Left hindlimb (tissue), 1 donor: ENCODE measurements at places on chromosomes 5 and 9.

GRCh38 chr5:42919600-42919999 is 107.9 kb upstream of the SELENOP start:
- no peak for DNase-seq

GRCh38 chr9:107358986-107359385 is 75.9 kb downstream of the RAD23B start:
- DNase-seq = no peak

DNA sequence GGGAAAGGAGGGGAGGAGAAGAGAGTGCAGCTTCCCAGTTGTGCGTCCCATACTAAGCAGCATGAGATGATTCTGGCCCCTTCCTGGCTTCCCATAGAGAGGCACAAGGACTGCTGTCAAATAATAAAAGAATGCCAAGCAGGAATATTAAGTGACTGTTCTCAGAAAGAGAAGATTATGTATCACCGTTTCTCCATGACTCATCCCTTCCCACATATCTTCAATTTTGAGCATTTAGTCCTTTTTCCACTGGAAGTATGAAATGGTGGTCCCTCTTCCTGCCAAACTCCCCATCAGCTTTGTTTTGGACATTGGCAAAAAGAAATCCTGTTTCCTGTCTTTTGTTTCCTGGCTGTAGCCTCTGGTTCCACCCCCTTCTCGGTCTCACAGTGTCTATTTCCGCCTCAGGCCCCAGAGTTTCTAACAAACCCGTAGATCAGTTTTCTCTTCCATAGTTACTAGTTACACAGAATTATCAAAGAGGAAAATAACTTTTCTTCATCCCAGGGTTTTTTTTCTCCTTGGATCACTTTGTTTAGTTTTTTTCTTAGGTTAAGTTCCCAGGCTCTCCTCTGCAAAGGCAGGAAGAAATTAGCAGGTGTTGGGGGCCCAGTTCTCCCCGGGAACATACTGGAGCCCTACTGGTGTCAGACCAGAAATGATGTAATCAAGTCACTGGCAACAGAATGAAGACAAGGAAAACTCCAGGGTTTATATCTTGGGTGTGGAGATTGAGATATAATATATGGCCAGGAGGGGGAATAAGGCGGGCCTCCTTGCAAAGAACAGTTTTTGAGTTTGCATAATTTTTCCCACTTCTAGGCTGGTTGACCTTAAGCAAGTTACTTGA is 26.4 kb upstream of the ARHGAP26 start:
- peak; percentile 73 for DNase-seq

DNA sequence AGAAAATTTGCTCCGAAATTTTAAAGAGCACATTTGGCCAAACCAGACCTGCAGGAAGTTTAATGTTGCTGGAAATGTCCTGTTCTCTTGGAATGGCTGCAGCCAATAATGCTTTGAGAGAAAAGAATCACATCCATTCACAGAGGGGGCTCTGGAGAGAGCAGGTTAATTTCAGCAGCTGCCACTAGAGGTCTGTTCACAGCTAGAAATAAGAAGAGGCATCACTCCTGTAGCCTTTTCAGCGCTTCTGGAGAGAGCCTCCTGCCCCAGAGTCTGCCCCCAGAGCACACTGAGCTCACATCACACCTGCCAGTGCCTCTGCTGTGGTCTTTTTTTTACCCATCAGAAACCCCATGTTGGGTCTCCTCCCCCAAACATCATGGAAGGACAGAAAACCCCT is 124.8 kb upstream of the RAD23B start:
- DNase-seq = no peak

- no peak for DNase-seq
These were observed 45.6 kb downstream of the APTX start for GRCh38 chr9:32955655-32956478.

GRCh38 chr9:16976427-16976826 is 106.0 kb upstream of the BNC2 start:
- no peak for DNase-seq

- peak; percentile 58 for DNase-seq
These were observed 38.5 kb upstream of the SLC44A1 start for GRCh38 chr9:105205787-105206495.

- DNase-seq = peak; percentile 81
These were observed at the start of gene GALNT10 for GRCh38 chr5:154190595-154191304. Gene GALNT10, plus strand, starts transcription at chr5:154190733. Its CDS starts 134 bp downstream, at chr5:154190867.

DNA sequence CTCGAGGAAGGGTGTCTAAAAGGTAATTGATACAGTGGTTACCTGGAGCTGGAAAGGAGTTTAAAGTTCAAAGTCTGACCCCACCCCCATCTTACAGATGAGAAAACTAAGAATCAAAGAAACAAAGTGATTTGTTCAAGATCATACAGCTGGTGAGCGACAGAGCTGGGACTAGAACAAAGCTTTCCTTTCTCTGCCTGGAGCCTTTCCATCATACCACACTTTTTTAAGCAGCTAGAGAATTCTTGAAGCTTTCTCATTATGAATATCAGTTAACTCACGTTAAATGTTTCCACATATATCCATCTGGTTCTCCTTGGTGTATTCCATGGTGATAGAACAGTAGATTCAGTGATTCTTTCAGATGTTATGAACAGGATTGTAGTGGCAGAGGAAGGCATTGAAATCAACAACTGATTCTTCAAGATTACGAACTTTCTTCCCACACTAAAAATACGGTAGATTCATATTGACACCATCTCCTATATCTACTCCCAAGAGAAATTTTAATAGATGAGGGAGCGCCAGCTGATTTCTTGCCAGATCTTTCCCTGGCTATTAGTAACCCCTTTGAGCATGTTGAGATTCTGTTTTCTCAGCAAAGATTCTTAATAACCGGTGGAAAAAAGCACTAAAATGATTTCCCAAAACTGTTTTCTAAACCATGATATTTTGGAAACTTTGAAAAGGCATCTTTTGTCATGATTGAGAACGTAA is 233.7 kb downstream of the ADAMTSL1 start:
- DNase-seq = no peak

DNA sequence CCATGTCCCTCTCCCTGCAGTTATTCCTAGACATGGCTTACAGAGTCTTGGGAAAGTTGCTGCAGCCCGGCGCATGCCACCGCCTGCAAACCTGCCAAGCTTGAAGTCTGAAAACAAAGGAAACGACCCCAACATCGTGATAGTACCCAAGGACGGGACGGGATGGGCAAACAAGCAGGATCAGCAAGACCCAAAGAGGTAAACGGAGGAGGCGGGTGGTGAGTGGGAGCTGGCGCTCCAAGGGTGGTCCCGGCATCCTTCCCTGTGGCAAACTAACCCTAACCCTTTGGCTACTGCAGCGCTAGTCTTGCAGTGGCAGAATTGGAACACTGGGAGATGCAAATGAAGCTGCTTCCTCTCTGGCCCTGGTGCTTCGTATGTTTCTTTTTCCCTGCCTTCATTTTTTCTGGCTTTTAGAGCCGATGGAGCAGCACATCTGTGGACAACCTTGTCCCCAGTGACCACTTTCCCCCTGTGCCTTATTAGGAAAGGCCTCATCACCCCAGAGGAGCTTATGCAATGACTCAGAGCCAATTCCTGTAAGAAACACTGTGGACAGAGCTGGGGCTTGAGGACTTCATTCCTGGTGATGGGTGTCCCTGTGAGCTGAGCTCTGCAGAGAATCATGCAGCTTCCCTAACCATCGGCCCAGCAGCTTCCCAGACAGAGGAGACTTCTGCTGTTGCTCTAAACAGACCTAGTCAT is 38.9 kb downstream of the PRRC2B start:
- DNase-seq = no peak

GRCh38 chr5:63959177-63959982 is 2.9 kb downstream of the HTR1A start:
- peak; percentile 38 for DNase-seq

- no peak for DNase-seq
These were observed 51.6 kb downstream of the SLC1A1 start for GRCh38 chr9:4541856-4542255.

DNA sequence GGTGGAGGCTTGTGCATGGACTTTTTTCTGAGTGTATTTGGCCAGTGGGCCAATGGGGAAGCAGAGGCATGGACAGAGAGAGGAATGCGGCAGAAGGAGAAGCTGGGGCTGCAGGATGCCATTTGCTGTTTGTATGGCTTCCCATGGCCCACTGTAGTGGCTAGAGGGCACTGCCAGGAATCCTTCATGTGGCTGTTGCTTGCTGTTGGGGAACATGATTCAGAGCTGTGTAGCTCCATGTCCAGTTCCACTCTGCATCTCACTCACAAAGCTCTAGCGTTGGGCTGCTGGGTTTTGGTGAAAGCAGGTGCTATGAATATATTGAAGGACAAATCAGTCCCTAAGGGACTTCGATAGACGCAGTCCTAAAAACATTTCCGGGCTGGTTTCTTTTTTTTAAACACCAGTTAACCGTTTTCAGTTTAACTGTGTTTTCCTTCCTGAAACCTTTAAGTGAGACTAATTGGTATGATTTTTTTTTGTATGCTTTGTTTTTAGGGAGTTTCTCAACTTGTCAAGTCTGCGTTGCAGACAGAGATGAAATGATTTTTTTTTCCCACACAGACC is 51.3 kb downstream of the SLC22A5 start:
- DNase-seq = no peak

DNA sequence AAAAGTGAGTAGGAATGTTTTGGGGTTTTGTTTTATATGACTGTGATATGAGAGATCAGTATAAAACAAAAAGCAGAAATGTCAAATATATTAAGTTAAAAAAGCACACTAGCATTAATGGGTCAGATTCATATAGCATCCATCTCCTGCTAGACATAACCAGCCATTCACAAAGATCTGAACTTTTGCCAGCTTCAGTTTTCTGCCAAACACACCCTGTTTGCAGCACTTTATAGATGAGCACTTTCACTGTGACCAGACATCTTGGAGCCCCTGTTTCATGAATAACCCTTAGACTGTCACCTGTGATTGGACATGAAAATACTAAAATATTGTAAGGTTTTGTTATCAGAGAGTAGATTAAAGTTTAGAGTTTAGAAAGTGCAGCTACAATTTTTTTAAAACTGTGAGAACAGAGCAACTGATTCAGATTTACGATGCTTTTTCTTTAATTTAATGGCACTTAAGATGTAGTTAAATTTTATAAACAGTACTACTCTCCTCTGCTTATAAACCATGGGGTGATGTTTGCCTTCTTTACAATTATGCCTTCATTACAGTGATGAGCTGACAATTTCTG is 142.6 kb downstream of the KCTD16 start:
- DNase-seq = no peak

DNA sequence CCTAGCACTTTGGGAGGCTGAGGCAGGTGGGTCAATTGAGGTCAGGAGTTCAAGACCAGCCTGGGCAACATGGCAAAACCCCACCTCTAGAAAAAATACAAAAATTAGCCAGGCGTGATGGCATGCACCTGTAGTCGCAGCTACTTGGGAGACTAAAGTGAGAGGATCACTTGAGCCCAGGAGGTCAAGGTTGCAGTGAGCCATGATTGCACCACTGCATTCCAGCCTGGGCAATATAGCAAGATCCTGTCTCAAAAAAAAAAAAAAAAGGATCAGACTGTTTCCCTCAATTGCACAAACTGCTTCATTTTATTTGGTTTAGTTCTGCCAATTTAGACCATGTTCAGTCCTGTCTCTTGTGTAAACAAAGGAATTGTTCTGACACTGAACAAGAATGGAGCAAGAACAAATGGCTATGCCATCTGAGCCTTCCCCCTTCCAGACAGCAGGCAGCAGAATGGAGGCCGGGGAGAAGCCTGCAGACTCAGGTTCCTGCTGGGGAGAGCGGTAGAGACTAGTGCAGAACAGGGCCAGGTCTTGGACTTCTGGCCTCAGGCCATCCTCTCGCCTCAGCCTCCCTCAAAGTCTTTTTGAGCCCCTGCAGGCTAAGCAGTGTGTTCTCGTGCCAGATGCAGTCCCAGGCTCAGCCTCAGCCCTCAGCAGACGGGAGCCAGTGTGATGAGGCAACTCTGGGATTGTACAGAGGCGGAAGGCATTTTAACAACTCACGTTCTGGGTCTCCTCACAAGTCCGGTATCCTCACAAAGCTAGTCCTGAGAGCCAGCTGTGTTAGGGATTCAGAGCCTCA is 18.2 kb downstream of the HNRNPH1 start:
- DNase-seq = peak; percentile 51

DNA sequence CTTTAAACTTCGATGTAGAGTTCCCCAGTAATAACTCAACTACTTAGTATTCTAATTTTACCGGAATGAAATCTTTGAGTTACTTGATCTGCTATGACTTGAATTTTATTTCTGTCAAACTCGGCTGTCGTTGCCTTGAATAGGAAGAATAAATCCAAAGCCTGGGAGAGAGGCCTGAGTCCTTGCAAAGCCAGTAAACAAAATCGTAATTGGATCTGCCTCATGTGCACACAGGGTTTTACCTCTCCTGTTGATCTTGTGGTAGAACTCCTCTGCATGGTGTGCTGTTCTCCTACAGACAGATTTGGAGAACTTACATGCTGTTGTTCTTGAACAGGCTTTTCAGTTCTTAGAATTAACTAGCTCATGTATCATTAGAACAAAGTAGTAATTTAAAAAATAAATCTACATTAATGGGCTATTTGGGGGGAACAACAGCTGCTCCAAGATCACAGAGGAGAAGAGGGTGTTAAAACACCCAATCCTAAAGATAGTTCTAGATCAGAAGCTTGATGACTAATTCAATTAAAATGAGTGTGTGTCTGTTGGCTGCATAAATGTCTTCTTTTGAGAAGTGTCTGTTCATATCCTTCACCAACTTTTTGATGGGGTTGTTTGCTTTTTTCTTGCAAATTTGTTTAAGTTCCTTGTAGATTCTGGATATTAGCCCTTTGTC is 28.9 kb downstream of the HSPB3 start:
- DNase-seq = no peak

- no peak for DNase-seq
These were observed 8.8 kb downstream of the BBLN start for GRCh38 chr9:128168731-128169308.

DNA sequence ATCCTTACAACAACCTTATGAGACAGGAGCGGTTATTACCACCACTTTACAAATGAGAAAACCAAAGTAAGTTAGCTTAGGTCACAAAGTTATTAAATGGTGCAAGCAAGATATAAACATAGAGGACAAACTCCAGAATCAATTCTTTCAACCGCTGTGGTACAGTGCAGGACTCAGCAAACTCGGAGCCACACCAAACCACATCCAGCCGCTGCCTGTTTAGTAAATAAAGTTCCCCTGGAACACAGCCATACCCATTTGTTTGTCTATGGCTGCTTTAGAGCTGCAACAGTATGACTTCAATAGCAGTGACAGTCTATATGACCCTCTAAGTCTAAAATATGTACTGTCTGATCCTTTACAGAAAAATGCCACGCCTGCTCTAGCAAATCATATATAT is 1567.2 kb upstream of the WWC1 start:
- peak; percentile 29 for DNase-seq

DNA sequence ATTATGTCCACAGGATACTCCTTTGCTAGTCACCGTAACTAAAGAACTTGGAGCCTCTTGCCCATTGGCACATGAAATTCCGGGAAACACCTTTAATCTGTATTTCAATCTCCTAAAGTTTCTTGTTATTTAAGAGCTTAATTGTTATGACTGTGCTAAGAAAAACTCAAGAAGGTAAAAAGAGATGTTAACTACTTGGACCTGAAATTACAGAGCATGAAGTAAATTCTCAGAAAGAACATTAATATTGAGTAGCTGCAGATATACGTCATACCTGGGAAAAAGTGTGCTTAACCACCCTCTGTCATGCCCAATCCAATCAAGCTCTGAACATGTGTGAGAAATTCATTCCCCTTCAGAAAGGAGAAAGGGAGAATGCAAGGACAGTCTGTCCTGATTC is 394.9 kb upstream of the PTGER4 start:
- no peak for DNase-seq
